ENCODE measurements at places on chromosomes 12 and 14.

GRCh38 chr12:46373301-46374296, 1.0 kb upstream of the SLC38A2 start:
- DNase-seq = peak; percentile 69

DNA sequence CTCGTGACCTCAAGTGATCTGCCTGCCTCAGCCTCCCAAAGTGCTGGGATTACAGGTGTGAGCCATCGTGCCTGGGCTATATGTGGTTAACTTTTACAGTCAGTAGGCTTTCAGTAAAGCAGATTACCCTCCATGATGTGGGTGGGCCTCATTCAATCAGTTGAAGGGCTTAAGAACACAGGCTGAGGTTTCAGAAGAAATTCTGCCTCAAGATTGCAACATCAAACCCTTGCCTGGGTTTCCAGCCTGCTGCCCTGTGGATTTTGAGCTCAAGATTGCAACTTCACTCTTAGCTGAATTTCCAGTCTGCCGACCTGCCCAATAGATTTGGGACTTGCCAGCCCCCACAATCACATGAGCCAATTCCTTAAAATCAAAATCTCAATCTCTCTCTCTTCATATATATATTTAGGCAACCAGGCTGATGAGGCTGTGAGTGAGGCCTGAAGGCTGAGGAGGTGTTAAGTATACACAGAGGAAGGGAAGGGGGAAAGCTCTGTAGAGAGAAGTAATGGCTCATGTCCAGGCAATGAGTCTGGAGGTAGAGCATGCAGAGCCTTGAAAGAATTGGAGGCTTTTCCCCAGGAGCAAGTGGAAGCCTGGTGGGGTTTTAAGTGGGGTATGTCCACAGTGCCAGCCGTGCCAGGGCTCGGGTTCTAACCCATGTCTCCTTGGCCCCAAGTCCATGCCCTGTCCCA, 33.3 kb upstream of the ACTN1 start:
- DNase-seq = no peak

GRCh38 chr12:59627582-59627981, 31.8 kb downstream of the SLC16A7 start:
- no peak for DNase-seq

- DNase-seq = peak; percentile 15
Measured at GRCh38 chr14:32028599-32028998, 48.5 kb upstream of the ARHGAP5 start.

DNA sequence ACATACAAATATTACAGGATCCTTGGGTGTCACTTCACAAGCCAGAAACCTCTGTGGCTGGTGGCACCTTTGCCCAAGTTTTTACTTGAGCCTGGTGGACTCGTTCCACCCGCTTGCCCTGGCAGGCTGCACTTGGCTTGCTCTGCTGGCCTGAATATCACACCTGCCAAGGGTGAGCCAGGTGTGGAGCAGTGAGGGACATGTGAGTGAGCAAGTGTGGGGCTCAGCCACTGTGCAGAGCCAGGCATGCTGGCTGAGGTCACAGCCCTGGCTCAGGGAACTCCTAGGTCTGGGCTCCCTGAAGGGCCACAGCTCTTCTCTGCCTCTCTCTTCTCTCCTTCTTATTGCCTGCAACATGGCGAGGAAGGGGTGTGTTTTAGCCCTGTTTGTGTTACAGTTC, 82.0 kb downstream of the SLC16A7 start:
- no peak for DNase-seq

- DNase-seq = peak; percentile 46
Measured at GRCh38 chr14:86501611-86502010, 971.7 kb downstream of the FLRT2 start.
